Fibroblast of villous mesenchyme (primary cell): ENCODE measurements at places on chromosomes 7 and 10. TPM values are rescaled to one million over a fixed set of nuclear protein-coding genes. Genes with fewer than 3 reads are reported as not detected.

DNA sequence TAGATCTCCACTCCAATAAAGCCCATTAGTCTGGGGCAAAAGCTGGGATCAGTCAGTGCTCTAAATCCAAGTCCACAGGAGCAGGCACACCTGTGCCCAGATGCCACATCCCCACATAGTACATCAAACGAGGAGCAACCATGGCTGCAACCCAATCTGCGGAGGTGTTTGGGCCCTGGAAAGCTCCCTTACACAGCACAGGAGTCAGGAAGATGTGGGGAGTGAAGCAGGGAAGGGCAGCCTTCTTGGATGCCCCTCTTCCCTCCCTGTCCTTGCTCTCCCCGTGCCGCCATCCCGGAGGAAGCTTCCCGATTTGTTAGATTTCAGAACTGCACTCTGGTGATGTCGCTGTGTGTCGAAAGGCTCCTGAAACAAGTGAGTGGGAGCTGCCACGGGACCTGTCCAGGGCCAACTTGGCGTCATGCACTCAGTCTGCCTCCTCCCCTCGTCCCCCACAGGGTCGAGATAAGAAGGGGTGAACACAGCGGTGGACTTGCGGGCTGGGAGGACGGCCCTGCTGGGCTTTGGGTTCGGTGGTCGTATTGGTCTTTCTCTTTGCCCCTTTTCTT is 230.6 kb upstream of the GRB10 start:
- no peak for DNase-seq

DNA sequence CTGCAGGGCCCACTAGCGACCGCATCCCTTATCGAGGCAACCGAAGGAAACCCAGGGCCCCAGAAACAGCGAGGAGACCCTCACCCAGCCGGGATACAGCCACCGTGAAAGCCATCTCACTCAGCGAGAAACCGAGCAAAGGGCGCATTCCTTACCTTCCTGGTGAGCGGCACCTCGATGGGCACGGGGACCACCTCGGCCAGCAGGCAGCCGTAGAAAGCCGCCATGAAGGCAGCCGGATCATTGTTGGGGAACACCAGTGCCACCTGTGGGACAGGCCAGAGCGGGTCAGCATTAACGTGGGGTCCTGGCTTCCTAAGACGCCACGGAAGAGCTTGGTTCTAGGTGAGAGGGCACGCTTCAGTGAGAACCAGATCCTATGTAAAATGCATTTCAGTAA is 263.7 kb downstream of the ZMYND11 start:
- no peak for DNase-seq

DNA sequence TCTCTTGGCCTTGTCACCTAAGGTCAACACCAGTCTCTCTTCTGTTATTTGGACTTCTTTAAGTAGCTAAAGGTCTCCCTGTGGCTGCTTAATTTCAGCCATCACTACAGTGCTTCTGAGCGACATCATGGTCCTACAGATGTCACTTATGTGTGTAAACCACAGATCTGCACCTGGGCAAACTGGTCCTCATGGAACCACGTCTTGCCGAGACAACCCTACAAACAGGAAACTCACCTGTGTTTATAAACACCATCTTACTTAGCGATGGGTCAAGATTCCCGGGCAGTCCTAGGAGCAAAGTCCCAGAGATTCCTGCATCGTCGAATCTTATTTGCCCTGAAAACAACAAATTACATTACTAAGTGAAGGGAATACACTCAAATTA is 27.8 kb downstream of the KLF6 start:
- no peak for DNase-seq

DNA sequence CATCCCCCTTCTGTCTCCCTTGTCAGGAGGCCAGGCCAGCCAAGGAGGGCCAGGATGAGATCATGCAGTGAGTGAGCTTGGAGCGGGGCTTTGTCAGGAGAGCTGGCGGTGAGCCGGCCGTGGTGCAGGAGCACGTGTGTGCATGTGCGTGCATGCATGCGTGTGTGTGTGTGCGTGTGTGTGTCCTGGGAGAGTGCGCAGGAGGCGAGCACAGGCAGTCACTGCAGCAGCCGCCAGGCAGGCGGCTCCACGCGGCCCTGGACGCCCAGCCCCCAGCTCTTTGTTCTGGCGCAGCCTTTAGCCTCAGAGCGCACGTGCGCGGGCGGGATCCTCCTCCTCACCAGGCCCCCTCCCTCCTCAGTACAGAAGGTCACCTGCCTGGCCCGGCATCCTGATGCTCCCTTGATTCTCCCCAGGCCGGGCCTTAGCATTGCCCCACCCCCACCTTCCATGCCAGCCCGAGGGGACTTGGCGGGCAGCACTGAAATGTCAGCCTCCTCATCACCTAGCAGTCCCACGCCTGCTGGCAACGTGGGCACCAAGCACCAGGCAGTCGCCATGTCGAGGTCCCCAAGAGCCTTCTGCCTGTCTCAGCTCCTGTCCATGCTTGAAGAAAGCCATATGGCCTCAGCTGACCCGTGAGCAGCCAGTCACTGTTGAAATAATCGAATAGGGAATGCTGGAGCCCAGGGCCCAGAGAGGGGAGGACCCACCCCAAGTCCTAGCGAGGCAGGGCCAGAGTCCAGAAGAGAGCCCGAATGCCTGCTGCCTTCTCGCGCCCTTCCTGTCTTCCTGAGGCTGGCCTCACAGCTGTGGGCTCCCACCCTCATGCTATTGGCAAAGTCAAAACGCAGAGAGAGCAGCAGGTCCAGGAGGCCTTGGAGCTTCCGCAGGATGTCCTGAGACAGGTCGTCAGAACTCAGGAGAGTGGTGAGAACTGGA is 125.9 kb upstream of the PPIF start:
- peak; percentile 74 for DNase-seq

- DNase-seq = peak; percentile 90
These were observed at the start of gene BMPR1A for GRCh38 chr10:86756511-86757112. Gene BMPR1A, plus strand, starts transcription at chr10:86756619. Its CDS starts 119,400 bp downstream, at chr10:86876019.

- DNase-seq = peak; percentile 78
These were observed 277.6 kb downstream of the REEP3 start for GRCh38 chr10:63798599-63799498.

DNA sequence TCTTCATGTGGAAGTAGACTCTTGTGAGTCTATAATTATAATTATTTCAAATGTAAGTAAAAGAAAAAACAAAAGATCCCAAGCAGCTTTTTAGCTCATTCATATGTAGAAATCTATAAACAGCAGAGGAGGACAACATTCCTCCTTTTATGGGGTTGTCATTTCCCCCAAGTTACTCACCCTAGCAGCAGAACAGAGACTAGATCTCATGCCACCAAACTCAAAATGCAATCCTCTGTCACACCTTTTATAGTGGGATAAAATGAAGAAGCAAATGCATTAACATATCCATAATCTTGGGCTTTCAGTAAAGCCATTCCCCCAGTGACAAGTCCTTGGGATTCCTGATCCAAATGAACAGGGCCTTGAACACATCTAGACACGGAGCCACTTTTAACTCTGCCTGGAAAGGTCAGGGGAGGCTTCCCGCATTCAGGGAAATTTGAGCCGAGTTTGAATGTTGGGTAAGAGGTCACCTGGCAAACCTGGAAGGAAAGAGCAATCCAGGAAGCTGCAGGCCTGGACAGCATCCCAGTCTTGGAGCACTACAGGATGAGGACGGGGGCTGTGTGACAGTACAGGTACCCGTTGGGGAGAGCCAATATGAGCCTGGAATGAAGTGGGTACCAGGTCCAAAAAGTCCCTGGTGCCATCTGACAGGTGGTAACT is 76.4 kb downstream of the DOCK4 start:
- DNase-seq = no peak

GRCh38 chr10:61974601-61975390 is 73.3 kb downstream of the ARID5B start:
- peak; percentile 88 for DNase-seq

GRCh38 chr10:120975868-120976225 is 124.7 kb downstream of the WDR11 start:
- no peak for DNase-seq

DNA sequence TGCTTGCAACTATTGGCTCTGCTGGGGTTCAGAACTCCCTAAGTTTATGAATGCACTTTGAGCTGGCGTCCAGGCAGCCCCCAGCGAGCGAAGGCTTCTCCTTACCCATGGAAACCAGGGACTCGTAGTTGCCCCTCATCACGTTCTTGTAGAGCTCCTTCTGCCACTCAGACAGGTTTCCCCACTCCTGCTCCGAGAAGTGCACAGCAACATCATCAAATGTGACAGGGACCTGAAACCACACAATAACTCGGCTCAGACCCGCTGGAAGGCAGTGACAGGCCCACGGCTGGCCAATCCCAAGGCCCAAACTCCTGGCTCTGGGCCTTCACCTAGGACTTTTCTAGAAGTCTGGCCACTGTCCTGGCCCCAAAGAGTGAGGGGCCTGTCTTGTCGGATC is 6.9 kb downstream of the ZNF777 start:
- no peak for DNase-seq

DNA sequence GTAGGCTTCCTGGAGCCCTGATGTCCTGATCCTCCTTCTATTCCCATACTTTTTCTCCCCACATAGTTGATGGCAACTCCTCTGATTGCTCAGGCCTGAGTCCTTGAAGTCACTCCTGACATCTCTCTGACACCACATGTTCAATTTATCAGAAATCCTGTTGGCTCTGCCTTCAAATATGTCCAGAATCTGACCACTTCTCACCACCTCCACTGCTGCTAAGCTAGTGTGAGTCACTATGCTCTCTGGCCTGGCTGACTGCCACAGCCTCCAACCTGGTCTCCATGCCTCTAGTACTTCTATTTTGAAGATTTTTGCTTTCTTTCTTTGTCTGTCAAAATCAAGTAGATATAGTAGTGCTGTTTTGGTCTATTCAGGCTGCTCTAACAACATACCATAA is 53.0 kb downstream of the TMEM229A start:
- peak; percentile 5 for DNase-seq

DNA sequence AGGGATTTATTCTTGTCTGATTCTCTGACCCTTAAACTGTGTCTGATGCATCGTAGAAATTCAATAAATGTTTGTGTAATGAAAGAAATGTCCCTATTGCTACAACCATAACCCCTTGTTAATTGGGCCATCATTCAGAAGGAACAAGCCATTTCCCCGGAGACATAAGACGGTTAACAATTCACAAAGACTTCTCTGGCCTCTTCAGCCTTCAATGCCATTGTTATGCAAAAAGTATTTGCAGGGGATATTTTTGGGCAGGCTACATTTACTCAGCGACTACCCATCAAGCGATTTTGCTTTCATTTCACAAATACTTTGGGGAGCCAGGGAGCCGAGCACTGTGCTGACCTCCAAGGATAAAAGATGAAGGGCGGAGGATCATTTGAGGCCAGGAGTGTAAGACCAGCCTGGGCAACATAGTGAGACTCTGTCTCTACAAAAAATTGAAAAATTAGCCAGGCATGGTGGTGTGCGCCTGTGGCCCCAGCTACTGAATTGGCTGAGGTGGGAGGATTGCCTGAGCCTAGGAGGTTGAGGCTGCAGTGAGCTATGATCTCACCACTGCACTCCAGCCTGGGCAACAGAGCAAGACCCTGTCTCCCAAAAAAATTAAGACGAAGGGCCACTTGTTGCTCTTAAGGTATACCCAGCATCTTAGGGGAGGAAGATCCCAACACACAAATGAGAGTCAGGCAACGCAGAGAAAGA is 20.0 kb upstream of the SDK1 start:
- DNase-seq = no peak

DNA sequence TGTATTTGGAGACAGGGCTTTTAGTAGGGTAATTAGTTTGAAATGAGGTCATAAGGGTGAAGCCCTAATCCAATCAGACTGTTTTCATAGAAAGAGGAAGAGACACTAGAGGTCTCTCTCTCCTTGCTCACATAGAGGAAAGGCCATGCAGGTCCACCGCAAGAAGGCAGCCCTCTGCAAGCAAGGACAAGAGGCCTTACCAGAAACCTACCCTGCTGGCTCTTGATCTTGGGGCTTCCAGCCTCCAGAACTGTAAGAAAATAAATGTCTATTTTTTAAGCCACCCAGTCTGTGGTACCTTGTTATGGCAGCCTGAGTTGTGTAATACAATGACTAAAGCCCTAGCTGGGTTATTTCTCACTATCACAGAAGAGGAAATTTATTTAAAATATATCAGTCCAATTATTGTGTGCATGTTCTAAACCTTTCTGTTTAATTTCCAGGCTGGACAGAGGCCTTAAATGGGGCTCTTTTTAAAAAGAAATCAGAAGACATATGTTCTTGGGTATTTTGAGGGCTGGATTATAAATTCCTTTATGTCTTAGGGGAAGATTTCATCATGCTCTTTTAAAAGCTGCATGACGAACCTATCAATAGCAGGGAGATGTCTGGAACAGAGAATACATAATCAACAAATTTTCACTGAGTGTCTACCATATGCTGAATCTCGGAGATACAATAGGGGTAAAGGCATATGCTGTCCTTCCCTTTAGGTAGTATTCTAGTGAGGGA is 12.9 kb upstream of the TMEM26 start:
- DNase-seq = peak; percentile 36

DNA sequence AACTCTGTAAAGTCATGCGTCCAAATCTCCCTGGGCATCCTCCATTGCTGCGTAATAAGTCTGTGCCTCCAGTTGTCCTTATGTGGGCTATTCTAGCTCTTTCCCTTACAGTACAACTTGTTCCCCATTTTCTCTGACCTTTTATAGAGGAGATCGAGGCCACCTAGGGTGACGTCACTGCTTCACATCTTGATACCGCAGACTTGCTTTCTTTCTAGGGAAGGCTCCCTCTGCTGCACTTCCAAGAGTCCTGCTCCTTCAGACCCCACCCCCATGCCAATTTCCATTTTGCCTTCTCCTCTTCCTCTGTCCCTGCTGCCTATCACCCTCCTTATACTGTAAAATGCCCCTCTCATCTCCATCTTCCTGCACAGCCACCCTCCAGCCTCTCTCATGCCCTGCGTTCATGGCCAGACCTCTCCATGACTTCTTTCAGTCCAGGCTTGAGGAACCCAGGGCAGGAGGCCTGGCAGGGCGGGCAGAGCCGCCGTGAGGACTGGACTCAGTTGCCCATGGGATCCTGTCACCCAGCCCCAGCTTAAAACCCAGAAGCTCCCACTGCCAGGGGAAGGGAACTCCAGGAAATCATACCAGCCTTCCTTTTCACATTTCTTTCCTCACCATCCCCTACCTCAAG is 57.5 kb downstream of the CAMK1D start:
- DNase-seq = no peak

GRCh38 chr10:42960491-42960990 is 116.3 kb upstream of the RET start:
- no peak for DNase-seq

- peak; percentile 50 for DNase-seq
These were observed 91.8 kb downstream of the ARHGAP12 start for GRCh38 chr10:31836569-31837406.

DNA sequence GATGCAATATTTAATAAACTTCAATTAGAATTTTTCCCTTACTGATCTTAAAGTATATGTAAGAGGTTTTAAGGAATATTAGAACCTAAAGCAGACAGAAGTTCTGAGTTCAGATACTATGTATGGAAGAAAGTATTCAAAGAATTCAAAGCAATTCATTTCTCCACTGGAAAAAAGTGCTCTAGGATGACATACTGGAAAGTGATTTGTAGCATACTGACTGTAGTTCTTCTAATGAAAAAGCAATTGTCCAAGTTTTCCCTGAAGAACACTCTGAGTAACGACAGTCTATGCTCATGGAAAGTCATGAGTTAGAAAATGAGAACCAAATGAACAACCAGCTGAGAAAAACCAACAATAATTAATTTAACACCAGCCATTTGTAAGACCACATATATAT is 180.8 kb upstream of the SLC26A5 start:
- no peak for DNase-seq

INSYN2A gene
- under 0.01 TPM in 2 replicates for total RNA-seq

PRKG1 gene
- 19.0 and 38.7 TPM in 2 replicates for total RNA-seq

AKR1C3 gene
- total RNA-seq = 5.8 and 16.4 TPM in 2 replicates

MSS51 gene
- total RNA-seq = 1.3 TPM in 2 replicates

AKR1C4 gene
- total RNA-seq = not detected in 2 replicates

CNPY1 gene
- not detected in 2 replicates for total RNA-seq

SPDYE8 gene
- not detected in 2 replicates for total RNA-seq

ITPRID1 gene
- not detected in 2 replicates for total RNA-seq

CFAP69 gene
- total RNA-seq = 1.6 and 2.6 TPM in 2 replicates

RBM20 gene
- total RNA-seq = under 0.01 and 0.32 TPM in 2 replicates

ADRA2A gene
- total RNA-seq = 0.32 and 3.0 TPM in 2 replicates
